ENCODE measurements at places on chromosomes 13 and 19.
A peak's percentile ranks its signal among the peaks of the same experiment; 100 is the strongest.

DNA sequence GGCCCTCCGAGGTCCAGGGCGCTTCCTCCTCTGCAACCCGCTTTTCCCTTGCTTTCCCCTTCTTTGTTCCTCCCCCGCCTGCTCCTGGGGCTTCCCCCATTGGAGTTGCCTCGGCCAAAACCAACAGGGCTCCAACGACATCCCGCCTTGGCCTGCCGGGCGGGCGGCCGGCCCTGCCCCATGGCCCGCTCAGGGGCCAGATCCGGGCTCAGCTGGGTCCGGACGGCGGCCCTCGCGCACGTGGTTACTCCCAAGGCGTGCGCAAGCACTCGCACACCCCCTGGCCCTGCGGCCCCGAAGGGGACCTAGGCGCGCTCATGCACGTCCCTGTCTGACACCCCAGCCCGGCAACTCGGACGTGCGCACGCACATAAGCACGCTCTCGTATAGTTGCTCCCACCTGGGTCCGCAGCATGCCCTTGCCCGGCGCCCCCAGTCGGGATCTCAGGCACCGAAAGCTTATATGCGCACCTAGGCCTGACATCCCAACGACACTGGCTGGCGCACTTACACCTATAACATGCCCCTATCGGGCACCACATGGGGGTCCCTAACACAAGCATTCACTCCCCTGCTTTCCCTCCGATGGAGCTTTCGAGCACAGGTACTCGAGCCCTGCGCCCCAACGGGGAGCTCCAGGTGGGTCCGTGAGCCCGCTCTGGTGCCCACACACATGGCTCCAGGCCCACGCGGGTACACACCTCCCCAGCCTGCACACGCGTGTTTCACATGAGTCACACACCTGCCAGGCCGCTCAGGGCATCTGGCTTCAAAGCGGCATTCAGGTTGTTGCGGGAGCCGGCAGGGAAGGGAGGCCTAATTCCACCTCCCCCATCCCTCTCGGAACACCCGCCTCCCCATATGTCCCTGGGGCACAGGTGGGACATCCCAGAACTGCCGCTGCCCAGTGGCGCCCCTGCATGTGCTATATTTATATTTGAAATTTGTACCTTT, 15.0 kb downstream of the NFIX start:
- DNase-seq, result no peak

DNA sequence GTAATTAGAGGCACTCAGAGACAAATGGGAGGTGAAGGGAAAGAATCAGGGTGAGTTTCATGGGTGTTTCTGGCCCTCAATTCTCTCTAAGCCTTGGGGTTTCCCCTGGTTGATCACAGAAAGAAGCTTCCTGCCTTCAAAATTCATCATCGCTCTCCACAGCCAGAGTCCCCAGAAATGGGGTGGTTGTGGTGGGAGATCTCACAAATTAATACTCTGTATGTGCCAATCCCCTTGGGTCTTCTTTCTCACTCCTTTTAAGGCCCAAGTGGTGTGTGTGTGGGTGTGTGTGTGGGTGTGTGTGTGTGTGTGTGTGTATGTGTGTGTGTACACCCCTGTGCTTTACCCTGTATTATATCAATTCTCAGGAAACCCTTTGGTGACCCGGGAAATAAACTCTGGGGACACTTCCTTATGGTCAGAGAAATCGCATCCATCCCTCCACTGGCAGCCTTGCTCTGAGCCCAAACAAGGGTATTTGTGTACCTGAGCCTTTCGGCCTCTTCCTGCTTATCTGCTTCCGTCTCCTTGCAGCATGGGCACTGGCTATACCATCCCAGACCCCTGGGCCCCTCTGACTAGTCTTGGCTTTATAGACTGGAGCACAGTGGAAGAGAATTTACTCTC, 2.8 kb upstream of the FCGBP start:
- DNase-seq, result no peak

- DNase-seq, result peak; percentile 22
These were observed 57.8 kb downstream of the COG3 start for GRCh38 chr13:45522571-45522970.

DNA sequence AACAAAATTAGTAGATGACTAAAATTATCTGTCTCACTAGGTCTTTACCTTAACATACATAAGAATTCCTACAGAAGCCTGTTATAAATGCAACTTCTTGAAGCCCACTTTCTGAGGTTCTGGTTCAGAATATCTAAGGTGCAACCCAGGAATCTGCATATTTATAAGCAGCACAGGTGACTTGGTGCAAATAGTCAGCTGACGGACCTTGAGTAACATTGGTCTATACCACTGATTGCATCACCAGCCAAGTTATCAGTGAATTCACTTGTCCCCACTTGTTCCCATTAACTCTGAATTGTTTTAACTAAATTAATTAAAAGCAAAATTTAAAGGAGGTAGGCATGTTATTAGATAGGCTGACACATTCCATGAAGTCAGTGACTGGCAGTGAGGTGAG, 109.9 kb downstream of the FRY start:
- no peak for DNase-seq

GRCh38 chr19:10344780-10345179, 5.4 kb upstream of the ICAM3 start:
- DNase-seq, result no peak

GRCh38 chr19:44747739-44748425, 626 bp upstream of the BCL3 start:
- no peak for DNase-seq

Data from fibroblast of skin of left quadriceps (primary cell).